Forelimb muscle (tissue), 1 donor: ENCODE measurements at places on chromosomes 5 and 9. TPM values are rescaled to one million over a fixed set of nuclear protein-coding genes. Genes with fewer than 3 reads are reported as not detected.

GRCh38 chr9:93218161-93218560 lies 34.2 kb downstream of the WNK2 start:
- DNase-seq: no peak

DNA sequence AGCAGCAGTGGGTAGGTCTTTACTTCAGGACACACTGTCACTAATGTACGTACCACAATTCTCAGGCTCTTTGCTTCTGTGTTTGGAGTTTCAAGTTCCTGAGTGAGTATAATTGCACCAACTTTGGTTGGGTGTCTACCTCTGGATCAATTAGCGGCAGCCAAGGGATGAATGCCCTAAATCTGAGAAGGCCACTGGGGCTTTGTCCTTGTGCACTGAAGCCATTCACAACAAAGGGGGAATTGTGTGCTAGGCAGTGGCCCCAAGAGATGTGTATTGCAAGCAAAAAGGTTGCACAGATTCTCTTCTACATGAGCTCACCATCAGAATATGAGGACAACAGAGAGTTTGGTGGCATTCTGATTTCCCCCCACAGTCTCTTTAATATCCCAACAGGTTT lies 3.9 kb upstream of the PHF24 start:
- no peak for DNase-seq

- DNase-seq: no peak
Measured at GRCh38 chr5:10293907-10294662, 13.6 kb downstream of the CMBL start.

- no peak for DNase-seq
Measured at GRCh38 chr9:4415281-4415680, 75.0 kb upstream of the SLC1A1 start.

DNA sequence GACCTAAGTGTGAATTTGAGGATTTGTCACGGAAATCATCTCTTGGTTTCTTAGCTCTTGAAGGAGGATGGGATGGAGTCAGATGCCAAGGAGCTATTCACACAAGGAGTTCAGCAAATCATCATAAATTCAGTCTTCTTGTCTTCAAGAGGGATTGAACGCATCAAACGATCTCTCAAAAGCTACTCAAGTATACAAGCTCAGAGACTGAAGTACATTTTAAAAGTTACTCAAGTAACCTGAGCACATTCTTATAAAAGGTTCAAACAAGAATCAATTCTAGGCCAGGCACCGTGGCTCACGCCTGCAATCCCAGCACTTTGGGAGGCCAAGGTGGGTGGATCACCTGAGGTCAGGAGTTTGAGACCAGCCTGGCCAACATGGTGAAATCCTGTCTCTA lies 21.1 kb upstream of the GOLPH3 start:
- no peak for DNase-seq

GRCh38 chr5:10481241-10481935 lies 39.7 kb downstream of the ROPN1L start:
- no peak for DNase-seq

GRCh38 chr5:54902791-54903473 lies 82.5 kb downstream of the ESM1 start:
- peak; percentile 19 for DNase-seq

DNA sequence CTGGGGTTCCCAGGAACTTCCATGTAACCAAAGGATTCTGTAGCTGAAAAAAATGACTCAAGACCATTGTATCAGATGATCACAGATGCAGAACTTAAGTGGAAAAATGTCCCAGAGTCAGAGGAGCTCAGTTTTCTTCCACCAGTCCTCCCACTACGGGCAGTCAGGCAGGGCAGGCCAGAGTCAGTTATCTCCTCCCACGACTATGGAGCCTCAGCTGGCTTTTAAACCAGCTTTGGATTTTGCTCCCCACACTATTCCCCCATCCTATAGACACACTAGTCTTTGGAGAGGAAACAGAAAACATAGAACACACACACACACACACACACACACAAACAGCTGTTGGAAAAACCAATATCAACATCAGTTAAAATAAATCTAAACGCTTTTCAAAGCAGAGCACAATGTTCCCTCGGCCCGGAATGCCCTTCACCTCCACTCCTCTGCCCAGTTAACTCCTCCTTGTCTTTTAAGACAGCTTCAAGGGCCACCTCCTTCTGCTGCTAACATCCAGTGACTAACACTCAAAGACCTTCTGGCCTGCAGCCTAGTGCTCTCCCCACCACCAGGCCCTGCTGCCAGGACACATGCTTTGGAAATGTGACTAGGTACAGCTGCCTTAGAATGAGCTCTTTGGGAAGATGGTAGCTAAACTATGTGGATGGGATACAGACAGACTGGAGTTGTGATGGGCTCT lies 56.8 kb downstream of the NIPAL4 start:
- DNase-seq: no peak

GRCh38 chr5:153629027-153629895 lies 138.8 kb downstream of the GRIA1 start:
- no peak for DNase-seq

DNA sequence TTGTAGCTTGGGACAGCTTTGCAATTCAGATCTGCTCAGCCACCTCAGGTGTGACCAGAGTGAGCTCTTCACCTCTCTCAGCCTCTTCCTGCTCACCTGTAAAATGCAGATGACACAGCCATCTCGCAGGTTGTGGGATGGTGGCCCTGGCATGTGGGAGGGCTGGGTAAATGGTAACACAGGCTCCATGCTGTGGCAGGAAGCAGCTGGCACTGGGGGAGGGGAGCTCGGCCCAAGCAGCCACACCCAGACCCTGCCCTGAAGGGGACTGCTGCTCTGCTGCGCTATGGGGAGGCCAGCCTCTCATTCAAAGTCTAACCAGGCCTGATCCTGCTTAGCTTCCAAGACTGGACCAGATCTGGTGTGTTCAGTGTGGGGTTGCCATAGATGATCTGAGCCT lies 24.1 kb downstream of the PHF2 start:
- no peak for DNase-seq

GPR150 gene
- not detected for polyA plus RNA-seq

NME5 gene
- 0.85 TPM for polyA plus RNA-seq

PCA3 gene
- polyA plus RNA-seq: 1.0 TPM

ASS1 gene
- polyA plus RNA-seq: 38.9 TPM
